Activated gamma-delta T cell treated with anti-CD3 and anti-CD28 coated beads, Interleukin-2, amount 50 U/mL, for 16 hours (primary cell): ENCODE measurements at places on chromosomes 12 and 14.

- no peak for DNase-seq
Measured at GRCh38 chr14:104394409-104394851, 185.1 kb upstream of the C14orf180 start.

DNA sequence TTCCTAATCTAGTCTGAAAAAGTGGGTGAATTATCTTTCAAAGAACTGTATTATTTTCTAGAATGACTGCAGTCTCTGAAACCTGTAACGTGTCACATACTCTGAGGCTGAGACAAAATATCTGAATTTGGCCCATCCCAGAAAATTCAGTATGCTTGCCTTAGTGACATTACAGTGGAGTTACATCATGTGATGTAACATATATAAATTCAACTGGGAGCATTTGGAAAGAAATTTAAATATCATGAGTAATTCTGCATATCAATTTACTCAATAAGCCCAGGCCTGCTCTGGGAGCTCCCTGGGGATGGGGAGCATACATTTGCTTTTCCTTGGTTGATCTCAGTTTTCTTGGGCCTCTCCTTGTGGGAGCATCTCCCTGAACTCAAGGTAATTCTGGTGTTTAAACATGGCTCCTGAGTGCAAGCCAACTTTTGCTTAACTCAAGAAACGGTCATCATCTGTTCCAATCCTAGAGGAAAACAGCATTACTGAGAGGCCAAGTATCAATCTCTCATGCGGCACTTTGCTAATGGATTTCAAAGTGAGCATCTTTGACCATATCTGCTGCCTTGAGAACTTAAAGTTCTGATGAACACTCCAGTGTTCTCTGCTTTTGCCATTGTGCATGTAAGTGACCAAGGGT is 54.4 kb downstream of the AKAP6 start:
- no peak for DNase-seq

DNA sequence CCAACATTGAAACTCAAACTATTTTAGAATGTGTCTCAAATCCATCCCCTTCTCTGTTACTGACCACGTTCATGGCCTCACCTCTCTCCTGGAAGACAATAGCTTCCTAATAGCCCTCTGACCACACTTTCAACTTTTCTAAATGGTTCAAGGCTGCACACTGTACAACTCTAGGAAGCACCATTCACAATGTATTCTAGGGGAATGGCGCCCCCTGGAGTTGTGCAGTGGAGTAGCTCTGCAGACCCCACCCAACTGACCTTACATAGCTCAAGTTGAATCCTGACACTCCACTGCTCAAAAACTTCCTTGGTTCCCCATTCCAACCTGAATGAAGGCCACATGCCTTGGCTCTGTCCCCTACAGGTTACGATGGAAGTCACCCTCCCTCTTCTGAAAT is 77.6 kb downstream of the GAS2L3 start:
- DNase-seq, result no peak

DNA sequence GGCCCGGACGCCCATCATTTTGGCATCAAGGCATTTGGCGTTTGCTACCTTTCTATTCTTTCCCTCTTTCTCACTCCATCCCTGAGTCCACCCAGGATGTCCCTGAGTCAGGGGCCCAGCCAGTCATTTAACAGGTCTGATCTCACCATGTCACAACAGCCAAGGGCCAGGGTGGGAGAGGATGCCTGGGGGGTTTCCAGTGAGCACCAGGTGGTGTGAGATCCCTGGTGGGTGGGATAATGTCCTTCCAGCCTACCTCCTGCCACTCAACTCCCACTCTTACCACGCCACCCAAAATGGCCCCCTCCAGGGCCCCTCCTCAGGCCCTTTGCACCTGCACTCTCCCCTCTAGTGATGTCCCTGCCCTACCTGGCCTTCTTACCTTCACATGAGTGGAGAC is 310.8 kb downstream of the BCL11B start:
- no peak for DNase-seq

DNA sequence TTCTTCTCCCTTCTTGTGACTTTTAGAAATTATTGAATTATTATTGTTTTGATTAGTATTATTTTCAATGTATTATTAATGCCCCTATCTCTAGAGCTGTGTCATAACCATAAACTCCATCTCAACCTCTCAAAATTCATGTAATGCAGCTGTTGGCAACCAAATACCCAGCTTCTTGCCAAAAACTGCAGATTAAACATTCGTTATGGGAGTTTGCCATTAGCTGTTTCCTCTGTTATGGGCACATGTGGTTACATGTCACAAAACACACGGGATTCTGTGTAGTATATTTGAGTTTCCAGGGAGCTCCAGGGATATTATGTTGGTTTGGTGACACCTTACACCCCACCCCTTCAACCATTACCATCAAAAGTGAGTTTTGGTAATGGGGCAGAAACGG is 2.8 kb upstream of the ALX1 start:
- DNase-seq, result no peak

DNA sequence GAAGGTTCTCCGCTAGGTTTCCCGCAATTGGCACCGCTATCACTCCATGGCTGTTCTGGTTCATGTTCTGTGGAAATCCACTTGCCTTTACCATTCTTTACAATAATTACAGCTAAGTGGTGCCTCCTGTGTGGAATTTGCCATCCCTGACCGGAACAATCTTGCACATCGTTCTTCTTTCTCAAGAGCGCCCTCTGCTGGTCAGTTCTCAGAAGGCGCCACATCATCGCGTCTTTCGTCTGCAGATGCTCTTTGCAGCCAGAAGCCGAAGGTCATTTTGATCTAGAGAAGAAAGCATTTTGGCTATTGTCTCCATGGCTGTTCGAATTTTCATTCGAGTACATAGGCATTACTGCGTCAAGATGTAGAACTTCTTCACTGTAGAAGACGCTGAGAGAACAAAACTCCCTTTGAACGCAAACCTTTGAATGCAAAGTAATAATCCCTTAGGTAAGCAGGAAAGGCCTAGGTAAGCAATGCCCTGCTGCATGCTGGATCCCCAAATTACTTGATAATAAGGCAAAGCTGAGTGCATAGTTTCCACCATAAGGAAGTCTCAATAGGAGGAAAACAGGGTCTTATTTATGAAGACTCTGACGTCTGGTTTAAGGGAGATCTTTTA is 10.1 kb upstream of the RTRAF start:
- peak; percentile 78 for DNase-seq

- DNase-seq, result no peak
Measured at GRCh38 chr14:105334383-105335230, 20.1 kb downstream of the PACS2 start.

DNA sequence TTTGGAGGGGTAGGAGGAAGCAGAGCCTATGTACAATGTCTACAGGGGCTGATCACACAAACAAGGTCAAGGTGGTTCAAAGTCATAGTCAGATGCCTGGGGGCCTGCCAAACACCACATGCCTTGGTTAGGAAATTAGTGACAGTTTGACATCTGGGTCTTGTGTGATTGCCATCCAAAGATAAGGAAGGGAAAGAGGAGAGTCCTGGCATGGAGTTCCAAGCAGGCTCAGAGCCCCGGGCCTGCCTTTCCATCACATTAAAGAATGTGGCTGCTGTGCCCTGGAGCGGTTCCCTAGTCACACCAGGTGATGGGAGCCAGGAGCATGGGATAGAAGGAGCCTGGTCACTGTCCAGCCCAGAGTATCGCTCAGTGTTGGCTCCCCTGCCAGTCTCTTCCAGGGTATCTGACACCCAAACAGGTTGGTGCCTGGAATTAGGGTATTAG is 53.6 kb upstream of the BCL2L14 start:
- no peak for DNase-seq

- no peak for DNase-seq
Measured at GRCh38 chr12:26878661-26879119, 45.7 kb upstream of the ITPR2 start.

- DNase-seq, result no peak
Measured at GRCh38 chr14:78978896-78979295, 808.7 kb downstream of the NRXN3 start.

DNA sequence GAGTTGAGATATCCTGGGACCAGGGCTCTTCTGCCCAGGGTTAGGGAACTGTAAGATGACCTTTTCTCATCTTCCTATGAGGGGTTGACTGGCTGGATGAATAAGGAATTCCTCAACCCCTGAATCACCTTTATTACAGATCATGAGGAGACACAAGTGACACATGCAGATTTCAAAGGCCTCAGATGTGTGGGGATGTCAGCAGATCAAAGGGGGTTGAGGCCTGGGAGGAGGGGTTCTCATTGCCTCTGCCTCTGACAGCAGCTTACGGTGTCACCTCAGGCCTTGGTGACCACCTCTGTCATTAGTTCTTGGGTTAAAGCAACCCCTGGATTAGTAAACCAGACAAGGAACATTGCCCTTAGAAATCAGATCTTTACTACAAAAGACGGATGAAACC is 2.1 kb upstream of the KRT72 start:
- no peak for DNase-seq

DNA sequence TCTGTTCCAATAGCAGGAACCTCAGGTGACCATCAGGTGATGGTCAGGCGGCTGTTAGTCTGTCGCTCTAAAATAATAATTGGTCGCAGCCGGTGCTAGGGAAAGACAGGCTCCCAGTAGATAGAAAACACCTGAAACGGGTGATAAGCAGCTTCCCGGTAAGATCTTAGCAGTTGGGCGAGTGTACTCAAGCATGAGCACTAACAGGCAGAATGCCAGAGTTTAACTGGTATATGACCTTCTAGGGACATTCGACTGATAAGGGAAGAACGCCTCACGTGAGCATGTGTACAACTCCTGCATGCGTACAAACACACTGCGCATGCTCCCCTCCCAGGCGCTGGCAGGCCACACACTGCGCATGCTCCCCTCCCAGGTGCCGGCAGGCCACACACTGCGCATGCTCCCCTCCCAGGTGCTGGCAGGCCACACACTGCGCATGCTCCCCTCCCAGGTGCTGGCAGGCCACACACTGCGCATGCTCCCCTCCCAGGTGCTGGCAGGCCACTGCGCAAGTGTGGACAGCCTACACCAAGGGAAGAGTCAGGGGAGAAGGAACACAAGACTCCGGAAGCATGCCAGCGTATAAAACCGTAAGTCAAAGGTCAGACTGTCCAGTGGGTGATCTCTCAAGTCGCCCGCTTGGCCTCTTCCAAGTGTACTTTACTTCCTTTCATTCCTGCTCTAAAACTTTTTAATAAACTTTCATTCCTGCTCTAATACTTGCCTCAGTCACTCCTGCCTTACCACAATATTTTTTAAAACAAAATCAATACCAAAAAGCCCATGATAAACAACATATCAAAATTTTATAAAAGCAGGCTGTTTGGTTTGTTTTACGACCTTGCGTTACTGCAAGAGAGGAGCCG is 24.5 kb downstream of the GPRC5D start:
- DNase-seq, result peak; percentile 5

DNA sequence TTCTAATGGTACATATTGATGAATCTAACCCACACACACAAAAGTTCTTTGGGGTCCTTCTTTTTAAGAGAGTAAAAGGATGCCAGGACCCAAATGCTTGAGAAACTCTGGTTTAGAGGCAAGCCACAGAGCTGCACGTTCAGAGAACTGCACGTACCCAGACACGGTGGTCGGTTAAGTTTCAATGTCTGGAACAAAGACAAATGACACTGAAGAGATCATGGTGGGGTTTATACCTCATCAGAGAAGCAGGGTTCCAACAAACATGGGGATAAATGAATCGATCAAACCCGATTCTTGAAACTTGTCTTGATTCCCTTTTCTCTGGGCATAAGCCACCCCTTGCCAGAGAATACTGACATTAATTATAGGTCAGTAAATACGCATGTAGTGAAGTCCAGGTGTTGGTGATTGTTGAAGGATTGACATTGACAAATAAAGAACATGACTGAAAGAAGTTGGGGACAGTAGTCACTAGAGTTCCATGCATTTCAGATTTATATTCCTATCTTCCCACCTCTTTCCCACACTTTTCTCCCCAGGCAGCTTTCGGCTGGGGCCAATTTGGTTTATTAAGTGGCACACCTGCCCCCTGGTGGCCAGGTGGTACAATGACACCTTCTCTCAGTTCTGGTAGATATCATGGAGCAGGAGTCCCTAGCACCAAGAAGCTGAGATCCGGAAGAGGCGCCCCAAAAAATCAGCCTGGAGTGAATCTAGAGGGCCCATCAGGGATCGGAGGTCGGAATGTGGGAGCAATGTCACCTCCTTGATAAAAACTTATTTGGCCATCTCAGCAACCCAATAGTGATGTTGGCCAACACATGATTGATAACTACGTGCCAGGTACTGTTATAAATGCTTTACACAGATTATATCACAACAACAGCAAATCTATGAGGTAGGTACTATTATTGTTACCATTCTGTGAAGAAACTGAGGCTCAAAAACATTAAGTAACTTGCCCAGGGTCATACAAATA is 17.8 kb upstream of the HDAC7 start:
- peak; percentile 52 for DNase-seq

DNA sequence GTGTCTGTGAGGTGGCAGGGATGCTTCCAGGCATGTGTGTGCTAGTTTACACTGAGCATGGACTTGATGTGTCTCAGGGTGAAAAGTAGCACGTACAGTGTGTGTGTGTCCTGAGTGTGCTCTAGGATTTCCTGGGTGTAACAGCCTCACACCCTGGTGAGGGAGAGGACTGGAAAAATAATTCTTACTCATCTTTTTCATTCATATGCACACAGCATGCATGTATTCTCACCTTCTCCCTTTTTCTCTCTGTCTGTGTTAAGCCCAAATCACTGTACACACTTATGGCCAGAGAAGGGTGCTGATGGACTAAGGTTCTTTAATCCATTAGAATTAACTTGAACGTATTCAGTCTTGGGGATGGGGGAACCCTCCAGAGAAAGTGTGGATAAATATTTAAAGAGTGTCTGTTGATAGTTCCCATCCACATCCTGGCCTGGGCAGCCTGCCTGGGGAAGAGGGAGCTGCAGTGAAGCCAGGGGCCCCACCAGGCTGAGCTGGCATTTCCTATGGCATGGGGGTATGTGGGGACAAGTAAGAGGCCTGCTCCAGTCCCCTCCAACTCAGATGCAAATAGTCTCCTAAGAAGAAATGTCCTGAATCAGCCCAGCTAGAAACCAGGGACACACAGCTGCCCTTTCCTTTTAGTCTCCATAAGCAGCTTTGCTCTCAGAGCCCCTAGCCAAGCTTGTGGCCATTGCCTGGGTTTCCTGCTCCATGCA is 1.1 kb upstream of the HOXC8 start:
- DNase-seq, result no peak

DNA sequence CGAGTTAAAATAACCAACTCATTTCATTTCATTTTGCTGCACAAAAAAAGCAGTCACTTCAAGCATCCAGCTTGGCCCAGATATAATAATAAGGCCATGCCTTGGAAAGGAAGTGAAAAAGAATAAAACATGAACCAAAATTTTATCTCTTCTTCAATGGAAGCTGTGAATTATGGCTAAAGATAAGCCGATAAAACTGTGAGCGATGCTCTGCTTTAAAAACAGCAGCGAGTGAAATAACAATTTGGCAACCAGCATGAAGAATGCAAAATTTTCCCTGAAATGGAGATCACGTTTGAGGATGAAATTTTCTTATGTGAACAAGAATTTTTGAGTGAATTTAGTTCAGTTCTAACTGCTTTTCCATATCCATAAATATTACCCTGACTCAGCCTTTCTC is 70.4 kb downstream of the KCNC2 start:
- no peak for DNase-seq

DNA sequence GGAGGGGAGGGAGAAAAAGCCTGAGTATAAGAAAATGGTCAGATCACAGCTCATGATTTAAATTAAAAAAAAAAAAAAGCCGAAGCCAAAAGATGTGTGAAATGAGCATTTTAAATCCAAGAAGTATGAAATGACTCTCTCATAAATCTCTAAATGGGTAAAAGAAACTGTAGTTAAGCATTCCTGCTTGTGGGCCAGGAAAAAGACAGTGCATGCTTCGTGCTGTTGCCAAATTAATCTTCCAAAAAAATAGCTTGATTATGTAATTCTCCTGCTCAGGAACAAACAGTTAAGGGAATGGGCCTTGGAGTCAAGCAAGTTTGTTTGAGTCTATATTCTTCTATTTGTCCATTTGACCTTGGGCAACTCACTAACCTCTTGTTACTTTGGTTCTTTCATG is 325.4 kb upstream of the SEL1L start:
- DNase-seq, result no peak
